DMS153 (cell line): ENCODE measurements at places on chromosomes 6 and 20.

GRCh38 chr6:25219917-25220278, 59.3 kb upstream of the CARMIL1 start:
- no peak for DNase-seq

DNA sequence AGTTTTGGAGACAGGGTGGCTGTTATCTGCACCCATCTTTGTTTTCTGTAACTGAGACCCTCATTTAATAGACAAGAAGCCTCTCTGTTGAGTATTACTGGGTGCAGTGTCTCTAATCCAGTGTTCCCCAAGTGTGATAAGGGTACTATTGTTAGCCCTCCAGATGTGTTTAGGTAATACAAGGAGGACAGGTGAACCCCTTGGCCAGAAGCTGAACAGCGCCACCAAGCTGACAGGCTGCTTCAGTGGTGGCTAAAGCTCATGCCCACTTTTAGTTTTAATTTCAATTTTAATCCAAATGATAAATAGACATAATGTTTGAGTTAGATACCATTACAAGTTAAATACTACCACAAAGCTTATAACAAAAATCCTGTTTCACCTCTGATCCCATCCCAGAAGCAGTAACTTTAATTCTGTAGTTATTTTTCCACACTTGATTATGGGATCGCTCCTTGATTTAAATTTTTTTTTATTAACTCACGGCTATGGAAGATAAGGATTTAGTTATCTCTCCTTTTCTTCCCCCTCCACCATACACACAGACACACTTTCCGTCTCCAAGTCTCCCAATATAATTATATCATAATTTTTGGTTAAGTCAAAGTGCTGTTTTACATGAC, 8.4 kb upstream of the STK35 start:
- DNase-seq, result no peak

GRCh38 chr6:157657754-157658153, 165.3 kb upstream of the SNX9 start:
- no peak for DNase-seq

DNA sequence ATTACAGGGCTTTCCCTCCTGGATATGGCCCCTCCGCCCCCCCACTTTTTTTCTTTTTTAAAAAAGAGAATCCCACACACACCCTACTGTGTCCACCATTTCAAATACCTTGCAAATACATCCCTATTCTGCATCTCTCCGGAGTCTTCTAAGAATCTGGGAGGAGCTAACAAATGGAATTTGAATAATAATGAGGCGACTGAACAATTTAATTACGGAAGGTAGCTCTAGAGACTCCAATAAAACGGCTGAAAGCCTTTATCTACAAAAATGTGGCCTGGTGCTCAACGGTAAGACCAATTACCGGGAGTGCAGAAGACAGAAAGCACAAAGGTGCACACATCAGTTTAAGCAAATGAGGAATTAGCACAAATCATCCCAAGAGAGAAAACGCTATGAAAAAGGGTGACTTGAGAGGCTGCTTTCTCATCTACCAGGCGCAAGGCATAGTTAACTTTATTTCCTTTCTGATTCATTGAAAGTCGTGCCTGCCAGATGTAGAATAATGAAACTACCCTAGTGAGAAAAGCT, 1.8 kb downstream of the RRAGD start:
- no peak for DNase-seq

DNA sequence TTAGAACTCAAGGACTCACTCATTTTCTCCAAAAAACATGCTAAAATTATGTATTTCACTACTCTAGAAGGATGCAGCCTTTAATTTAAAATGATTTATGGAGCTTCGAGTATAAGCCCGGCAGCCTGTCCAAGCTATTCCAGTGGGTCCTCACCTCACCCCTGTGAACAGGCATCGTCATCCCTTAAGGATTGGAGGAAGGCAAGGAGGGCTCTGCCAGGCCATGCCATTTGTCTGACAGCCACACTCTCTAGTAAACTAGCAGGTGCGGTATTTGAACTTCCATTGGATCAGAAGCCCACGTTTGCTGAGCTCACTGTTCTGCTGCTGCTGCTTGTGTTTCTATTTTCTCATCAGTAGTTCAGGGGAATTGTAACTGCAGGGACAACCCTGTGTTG, 39.8 kb upstream of the NAA20 start:
- DNase-seq, result no peak

- DNase-seq, result no peak
Measured at GRCh38 chr6:35573495-35574110, 60.9 kb upstream of the TULP1 start.

DNA sequence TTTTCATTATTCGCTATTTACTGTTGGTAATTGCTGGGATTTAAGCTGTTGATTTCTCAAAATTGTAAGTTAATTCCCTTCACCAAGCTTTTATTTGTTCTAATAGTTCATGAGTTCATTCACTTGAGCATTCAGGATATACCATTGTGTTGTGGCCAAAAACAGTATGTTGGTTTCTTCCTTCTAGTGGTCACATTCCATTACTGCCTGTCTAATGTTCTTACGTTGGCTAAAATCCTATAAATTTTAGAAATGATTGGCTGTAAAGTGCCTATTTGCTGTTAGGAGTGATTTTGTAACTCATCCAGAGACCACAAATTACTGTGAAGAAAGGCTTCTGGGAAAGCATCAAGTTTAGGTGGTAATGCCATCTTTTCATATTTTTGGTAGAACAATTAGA, 76.3 kb downstream of the FARS2 start:
- DNase-seq, result no peak

DNA sequence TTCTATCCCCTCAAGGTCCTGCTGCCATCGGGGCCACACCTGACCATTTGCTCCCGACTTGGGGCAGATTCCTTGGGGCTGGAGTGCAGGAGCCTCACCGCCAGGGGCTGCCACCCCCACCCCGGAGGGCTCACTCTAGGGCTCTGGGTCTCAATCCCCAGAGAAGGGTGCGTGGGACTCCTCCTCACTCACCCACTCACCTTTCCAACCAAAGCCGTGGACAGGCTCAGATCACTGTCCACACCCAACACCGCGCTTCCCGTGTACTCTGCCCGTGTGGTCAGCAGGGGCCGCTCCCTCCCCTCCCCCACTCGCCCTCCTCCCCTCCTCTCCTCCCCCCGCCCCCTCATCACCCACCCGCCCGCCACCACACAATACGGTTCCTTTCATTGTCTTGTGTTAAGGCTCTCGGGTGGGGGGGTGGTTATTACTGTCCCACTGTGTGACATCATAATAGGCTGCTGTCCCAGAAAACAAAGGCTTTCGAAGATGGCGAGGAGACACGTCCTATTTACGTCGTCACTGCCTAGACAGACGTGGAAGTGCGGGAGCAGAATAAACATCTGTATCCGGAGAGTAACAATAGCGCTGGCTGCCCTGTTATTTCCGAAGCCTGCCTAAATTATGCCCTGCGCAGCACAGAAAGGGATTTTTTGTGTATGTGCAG, 85.8 kb downstream of the YTHDF1 start:
- no peak for DNase-seq

GRCh38 chr20:46010491-46011391, 2.0 kb downstream of the MMP9 start:
- no peak for DNase-seq

DNA sequence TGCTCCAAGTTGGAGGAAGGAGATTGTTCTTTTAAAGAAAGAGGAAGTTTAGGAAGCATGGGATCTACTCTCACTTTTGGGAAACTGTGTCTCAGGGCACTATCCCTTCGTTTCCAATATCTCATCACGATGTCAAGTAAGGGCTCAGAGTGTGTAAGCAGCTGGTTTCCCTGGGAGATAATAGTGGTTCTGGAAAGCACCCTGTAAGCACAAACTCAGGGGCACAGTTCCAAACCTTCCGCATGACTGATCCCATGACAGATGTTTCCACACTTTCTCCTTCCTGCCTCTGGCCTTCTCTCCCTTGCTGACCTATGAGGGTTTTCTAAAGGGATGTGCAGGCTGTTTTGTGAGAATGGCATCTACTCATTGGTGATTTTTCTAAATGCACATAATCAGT, 33.9 kb downstream of the ADTRP start:
- DNase-seq, result no peak

GRCh38 chr20:15703171-15703911, 869.9 kb downstream of the KIF16B start:
- DNase-seq, result no peak

GRCh38 chr6:90224196-90224595, 72.4 kb downstream of the BACH2 start:
- no peak for DNase-seq

- no peak for DNase-seq
Measured at GRCh38 chr6:150922137-150922536, 56.6 kb downstream of the MTHFD1L start.

GRCh38 chr6:13395272-13396237, 67.2 kb upstream of the TBC1D7 start:
- DNase-seq, result no peak

GRCh38 chr6:99270826-99271225, 78.6 kb downstream of the FAXC start:
- DNase-seq, result no peak
